Mammary microvascular endothelial cell (primary cell): ENCODE measurements at places on chromosomes 5 and 9. TPM values are rescaled to one million over a fixed set of nuclear protein-coding genes. Genes with fewer than 3 reads are reported as not detected.

The TRIM7 gene
- total RNA-seq: 13.6 and 16.6 TPM in 2 replicates

The SNCB gene
- total RNA-seq: 0.44 TPM in 1 of 2 replicates, not detected in the other

The SOHLH1 gene
- 0.34 TPM in 1 of 2 replicates, not detected in the other for total RNA-seq

The TMEM171 gene
- 16.9 and 17.6 TPM in 2 replicates for total RNA-seq

The C5orf52 gene
- not detected in 2 replicates for total RNA-seq

The TAL2 gene
- total RNA-seq: not detected in 2 replicates

The RANBP3L gene
- total RNA-seq: not detected in 2 replicates

The NEURL1B gene
- total RNA-seq: 3.8 and 5.3 TPM in 2 replicates

The RMI1 gene
- 4.9 and 5.7 TPM in 2 replicates for total RNA-seq

The FAM221B gene
- not detected in 2 replicates for total RNA-seq

The PCDHGB4 gene
- 3.3 and 4.2 TPM in 2 replicates for total RNA-seq

The GCNT1 gene
- 1.5 and 3.7 TPM in 2 replicates for total RNA-seq

The C9orf50 gene
- 0.47 TPM in 1 of 2 replicates, not detected in the other for total RNA-seq

The MARCOL gene
- total RNA-seq: not detected in 2 replicates

The TMEM141 gene
- total RNA-seq: 113 and 125 TPM in 2 replicates

The CDKN2B gene
- 21.0 and 34.4 TPM in 2 replicates for total RNA-seq

The STKLD1 gene
- 0.49 TPM in 1 of 2 replicates, not detected in the other for total RNA-seq

The FSTL4 gene
- not detected in 2 replicates for total RNA-seq

The ASPN gene
- 0.07 TPM in 1 of 2 replicates, not detected in the other for total RNA-seq

The NTRK2 gene
- total RNA-seq: not detected in 2 replicates

The OBP2B gene
- not detected in 2 replicates for total RNA-seq
